Stimulated activated memory B cell treated with anti-CD40 and anti-IgM and Interleukin-4, amounts not matched to agents 10 μg/mL and 1 μg/mL and 100 μg/mL, for 72 hours (primary cell): ENCODE measurements at places on chromosomes 7 and 10.

DNA sequence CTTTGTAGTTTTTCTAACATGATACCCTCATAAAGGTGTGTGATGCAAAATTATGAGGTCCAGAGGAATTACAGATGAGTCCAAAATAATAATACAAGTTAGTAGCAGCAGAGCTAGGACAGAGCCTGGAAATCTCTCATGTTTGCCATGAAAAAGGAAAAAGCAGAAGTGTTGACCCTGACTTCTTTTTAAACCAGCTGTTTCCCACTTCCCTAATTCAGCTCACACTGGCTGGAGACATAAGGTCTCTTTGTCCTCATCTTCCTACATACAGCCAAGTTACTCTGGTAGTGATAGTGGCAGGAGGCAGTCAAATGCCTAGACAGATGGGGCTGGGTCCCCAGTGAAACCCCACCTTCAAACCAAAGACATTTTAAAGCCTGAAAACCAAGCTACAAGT, 269.2 kb downstream of the C7orf25 start:
- no peak for ATAC-seq

- ATAC-seq, result no peak
These were observed 35.7 kb upstream of the SRRM3 start for GRCh38 chr7:76165973-76166403.

- ATAC-seq, result no peak
These were observed 15.6 kb downstream of the SEC31B start for GRCh38 chr10:100504096-100504495.

- ATAC-seq, result no peak
These were observed 73.2 kb upstream of the DGKI start for GRCh38 chr7:137919987-137920386.
